ENCODE measurements at places on chromosomes 2 and 18.

- DNase-seq: no peak
Observed at GRCh38 chr2:43444989-43445645, 150.7 kb downstream of the THADA start.

- DNase-seq: no peak
Observed at GRCh38 chr2:43948370-43948769, 47.4 kb downstream of the LRPPRC start.

GRCh38 chr2:37688771-37689468, 17.5 kb upstream of the CDC42EP3 start:
- DNase-seq: peak; percentile 85

GRCh38 chr2:213649176-213649575, 364.9 kb downstream of the SPAG16 start:
- DNase-seq: no peak

- no peak for DNase-seq
Observed at GRCh38 chr2:149824136-149824535, 236.6 kb upstream of the MMADHC start.

DNA sequence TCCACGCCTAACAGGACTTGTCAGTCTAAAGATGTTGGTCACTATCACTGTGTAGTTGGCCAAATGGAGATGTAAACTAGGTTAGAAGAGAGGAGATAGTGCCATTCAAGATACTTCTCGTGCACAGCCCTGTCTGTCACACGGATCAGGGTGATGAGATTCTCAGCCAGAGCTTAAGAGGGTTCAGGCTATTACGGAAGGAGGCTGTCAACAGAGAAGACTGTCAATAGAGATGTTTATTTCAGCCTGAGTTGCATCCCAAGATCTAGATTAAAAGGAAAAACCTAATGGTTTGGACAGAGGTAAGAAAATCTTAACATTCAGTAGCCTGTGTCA, 83.4 kb downstream of the AAK1 start:
- DNase-seq: no peak

DNA sequence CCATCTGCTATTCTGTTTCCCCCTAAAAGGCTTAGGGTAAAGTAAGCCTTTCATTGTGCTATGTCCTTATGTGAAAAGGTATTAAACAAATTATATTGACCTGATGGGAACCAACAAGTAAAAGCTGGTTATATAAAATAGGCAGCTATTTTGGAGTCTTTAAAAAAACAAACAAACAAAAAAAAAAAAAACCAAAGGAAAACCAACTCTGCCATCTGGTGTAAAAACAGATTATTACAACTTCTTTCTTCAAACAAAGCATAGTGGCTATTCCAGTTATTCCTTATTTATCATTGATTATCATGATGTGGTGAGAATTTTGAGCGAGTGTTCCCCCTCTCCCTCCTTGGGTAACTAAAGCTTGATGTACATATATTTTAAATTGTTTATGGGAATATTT, 122.3 kb upstream of the FHL2 start:
- DNase-seq: no peak

DNA sequence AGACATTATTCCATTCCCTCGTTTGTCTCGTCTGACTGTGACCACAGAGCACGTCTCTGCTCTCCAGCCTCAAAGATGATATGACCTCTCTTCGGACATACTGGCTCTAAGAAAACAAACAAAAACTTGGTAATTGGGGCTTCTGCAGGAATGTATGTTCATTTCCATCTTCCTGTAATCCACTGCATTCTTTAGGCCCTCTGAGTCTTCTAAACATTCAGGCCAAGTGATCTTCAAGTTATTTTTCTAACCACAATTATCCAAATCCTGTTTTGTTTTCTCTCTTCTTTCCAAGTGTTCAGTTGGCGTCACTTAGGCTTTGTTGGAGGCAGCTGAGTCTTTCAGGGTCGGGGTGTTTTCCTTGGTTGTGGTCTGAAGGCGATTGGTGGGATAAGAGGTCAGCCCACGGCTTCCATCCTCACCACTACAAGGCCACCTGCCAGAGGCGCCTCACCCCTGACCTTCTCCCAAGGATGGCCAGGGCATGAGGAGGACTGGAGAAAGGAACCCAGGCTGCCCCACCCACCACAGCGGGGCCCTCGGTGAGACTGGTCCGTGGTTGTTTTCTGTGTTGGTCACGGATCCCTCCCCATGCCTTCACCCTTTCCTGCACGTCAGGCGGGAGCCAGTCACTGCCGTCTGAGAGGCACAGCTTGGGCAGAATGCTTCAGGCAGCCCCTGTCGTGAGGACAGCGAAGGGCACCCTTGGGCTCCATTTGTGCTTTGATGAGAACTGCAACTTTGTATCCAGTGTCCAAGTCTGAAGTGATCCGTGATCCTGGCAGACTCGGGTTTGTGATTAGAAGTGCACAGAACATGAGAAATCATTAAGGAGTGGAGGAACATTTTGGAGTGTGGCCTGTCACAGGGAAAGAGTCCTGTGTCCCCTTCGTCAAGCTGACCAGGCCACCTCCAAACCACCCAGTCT, 88.6 kb upstream of the FHL2 start:
- no peak for DNase-seq

GRCh38 chr2:126804347-126804746, 94.3 kb upstream of the TEX51 start:
- no peak for DNase-seq

GRCh38 chr18:29840089-29840488, 1202.5 kb downstream of the DSC3 start:
- DNase-seq: peak; percentile 81

Measured in foreskin keratinocyte (primary cell).